ENCODE measurements at places on chromosomes 11 and 22.

DNA sequence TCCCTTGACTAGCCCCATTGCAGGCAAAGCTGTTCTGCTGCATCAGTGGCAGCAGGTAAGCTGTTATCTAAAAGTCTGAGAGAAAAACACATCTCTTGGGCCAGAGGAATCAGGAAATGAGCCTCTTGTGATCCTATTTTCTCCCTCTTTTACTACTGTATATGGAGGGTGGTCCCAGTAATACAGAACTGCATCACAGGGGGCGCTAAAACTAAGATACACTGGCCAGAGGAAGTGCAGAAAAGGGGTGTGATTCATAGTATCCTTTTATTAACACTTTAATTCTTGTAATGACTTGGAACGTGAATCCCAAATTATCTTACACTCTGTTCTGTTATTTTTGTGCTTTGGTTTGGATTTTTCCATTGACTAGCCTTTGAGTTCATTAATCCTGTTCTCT lies 8.8 kb upstream of the MED17 start:
- DNase-seq: no peak

DNA sequence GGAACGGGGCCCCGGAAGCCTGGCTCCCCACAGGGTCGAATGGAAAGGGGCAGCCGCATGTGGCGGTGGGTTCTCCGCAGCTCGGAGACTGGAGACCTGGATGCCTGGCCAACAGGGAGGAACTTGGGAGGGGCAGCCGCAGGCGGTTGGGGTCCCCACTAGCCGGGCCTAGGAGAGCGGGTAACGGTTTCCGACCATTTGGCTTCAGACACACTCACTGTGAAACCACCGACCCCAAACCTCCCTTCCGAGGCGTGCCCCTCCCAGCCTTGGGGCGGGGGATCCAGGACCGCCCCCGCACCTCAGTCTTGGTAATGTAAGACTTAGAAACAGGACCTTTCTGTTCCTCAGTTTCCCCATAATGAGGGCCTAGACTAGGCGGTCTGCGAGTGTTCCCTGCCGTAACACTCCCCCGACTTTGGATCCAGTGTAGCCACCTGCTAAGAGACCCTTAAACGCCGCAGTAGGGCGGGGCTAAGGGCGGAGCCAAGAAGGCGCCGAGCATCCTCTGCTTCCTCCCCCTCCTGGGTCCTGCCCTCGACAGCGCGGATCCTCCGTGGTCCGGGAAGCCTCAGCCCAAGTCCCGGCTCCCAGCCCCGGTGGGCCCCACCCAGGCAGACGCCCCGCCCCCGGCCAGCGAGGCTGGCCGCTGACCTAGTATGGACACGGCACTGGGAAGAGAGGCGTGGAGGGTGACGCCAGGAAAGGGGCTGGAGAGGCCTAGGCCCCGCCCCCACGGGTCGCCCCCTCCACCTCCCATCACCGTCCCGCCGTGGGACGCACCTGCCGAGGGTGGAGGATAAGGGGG lies 1.8 kb upstream of the RASGRP2 start:
- peak; percentile 78 for DNase-seq

DNA sequence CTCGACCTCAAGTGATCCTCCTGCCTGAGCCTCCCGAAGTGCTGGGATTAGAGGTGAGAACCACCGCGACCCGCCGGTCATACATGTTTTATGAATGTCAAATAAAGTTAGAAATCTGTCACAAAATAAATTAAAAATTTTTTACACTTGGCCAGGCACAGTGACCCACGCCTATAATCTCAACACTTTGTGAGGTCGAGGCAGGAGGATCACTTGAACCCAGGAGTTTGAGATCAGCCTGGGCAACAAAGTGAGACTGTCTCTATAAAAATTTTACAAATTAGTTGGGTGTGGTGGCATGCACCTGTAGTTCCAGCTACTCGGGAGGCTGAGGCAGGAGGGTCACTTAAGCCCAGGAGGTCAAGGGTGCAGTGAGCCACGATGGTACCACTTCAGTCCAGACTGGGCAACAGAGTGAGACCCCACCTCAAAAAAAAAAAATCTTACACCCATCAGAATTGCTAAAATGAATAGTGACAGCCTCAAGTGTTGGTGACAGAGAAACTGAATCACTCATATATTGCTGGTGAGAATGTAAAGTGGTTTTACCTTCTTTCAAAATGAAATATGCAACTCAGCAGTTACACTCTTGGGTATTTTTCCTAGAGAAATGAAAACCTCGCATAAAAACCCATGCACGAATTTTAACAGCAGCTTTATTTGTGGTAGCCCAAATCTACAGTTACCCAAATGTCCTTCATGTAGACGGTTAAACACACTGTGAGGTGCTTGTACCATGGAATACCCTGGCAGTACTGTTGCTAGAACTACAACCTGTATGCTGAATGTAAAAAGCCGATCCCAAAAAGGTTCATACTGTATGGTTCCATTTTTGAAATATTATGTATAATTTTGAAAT lies 55.4 kb downstream of the MED15 start:
- DNase-seq: no peak

GRCh38 chr22:20246368-20247009 lies 21.6 kb downstream of the RTN4R start:
- DNase-seq: no peak

DNA sequence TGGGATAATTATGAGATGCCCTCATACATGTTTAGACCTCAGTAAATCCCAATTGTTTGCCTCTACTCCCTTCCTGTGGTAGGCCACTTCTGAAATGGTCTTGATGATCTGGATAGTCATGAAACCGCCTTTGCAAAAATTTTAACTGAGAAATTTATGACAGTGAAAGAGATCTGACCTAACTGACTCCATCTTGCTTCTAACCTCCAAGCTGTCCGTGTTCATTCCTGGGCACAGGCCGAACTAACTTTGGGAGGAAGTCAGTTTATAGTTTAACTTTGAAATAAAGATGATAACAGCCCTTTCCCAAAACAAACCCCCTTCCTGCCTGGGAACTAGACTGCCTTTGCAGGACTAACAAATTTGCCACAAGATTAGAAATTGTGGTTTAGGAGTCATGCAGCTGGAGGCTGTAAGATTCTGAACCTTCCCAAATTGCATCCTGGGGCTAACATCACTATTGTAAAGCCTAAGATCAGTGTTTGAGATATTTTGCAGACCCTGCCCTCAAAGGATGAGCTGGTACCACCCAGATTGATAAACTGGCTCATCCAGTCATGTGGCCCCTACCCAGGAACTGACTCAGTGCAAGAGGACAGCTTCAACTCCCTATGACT lies 19.9 kb upstream of the CTR9 start:
- DNase-seq: no peak

- DNase-seq: no peak
Measured at GRCh38 chr11:129489249-129489648, 113.6 kb downstream of the BARX2 start.

DNA sequence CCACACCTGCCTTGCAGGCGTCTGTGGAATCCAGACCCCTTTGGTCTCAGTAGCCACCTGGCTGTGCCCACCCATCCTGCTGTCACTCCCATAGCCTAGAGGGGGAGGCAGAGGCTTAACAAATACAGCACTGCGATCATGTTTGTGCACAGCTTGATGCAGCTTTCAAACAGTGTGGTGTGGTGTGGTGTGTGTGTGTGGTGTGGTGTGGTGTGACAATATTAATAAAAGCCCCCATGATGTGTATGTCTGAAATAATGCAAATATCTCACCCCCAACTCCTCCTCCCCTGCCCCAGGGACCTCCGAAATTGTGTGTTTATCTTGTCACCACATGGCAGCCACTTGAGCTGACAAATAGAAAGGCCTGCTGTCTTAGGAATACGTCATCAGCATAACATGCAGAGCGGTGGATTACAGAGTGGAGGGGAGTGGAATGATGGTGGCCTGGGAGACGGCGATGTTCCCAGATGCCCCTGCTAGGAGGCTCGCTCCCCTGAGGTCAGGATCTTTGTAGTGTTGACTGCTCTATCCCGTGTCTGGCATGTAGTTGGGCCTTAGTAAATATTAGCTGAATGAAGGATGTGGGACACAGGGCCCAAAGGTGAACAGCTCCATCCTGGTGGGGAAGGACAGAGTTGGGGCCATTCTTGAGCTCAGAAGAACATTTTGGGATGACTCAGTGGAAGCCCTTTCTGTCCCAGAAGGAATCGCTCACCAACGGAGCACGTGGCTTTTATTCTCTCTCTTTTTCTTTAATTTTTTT lies 2.8 kb downstream of the PDXP start:
- peak; percentile 39 for DNase-seq

- DNase-seq: peak; percentile 15
Measured at GRCh38 chr11:130212431-130212961, 52.9 kb downstream of the ST14 start.

GRCh38 chr11:19768815-19769214 lies 56.2 kb downstream of the NAV2 start:
- no peak for DNase-seq

GRCh38 chr22:46578824-46579561 lies 41.2 kb upstream of the GRAMD4 start:
- DNase-seq: peak; percentile 66

DNA sequence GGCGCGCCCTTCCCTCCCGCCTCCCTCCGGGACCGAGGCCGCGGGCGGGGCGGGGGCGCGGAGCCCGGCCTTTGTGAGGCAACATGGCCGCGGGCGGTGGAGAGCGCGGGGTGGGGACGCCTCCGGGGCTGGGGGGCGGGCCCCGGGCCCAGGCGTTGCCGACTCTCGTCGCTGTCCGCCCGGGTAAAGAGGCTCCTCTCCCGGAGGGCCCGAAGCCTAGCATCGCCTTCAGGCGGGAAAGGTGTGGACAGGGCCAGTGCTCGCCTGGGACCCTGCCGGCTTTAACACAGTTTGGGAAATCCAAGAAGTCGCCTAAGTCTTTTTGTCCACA lies 369 bp downstream of the DGCR8 start:
- DNase-seq: peak; percentile 81

GRCh38 chr11:37277896-37278465 lies 679.9 kb upstream of the RAG2 start:
- DNase-seq: no peak

DNA sequence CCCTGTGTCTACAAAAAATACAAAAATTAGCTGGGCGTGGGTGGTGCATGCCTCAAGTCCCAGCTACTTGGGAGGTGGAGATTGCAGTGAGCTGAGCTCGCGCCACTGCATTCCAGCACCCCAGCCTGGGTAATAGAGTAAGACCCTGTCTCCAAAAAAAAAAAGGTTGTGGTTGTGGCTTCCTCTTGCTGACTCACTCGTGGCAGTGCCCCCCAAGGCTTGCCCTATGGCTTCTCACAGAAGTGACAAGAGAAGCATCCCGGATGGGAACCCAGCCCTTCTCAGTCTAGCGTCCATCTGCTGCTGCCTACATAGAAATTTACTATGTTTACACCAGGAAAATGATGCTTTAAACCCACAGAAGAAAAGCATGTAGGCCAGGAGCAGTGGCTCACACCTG lies 68.5 kb upstream of the PITPNB start:
- no peak for DNase-seq
